ENCODE measurements at places on chromosomes 1 and 21.

GRCh38 chr1:213135572-213135971 is 84.5 kb downstream of the RPS6KC1 start:
- no peak for DNase-seq

GRCh38 chr1:56505792-56506743 is 73.3 kb downstream of the PLPP3 start:
- DNase-seq = no peak

GRCh38 chr1:66450043-66450514 is 83.9 kb upstream of the SGIP1 start:
- no peak for DNase-seq

- no peak for DNase-seq
Observed at GRCh38 chr1:157147906-157148700, 9.9 kb upstream of the ETV3 start.

DNA sequence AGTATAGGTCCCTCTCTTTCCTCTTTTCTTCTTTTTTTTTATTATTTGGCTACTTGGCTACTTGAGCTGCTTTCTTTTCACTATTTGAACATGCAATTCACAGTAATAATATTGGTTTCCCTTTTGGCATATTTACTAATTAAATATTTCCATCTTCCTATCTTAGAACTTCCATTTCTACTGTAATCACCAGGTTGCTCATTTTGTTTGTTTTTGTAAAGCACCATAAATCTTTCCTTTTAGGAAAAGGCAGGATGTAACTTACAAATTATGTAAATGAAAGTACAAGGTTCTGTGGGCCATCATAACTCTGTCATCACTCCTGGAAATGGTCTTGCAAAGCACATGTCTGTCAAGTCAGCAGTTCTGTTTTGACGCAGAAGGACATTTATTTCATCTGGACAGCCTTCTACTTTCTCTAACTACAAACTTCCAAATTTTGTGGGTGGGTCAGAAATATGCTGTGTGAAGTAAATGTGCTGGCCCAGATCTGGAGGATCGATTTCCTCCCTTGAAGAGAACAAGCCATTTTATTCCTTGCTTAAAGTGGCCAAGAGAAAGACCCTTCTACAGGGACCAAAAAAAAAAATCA is 71.7 kb upstream of the TNFSF18 start:
- no peak for DNase-seq

Measured in putamen (tissue), 1 donor.